NCI-H1417 treated with DMSO at 0.1 percent for 48 hours (cell line): ENCODE measurements at places on chromosomes 12 and 14.

DNA sequence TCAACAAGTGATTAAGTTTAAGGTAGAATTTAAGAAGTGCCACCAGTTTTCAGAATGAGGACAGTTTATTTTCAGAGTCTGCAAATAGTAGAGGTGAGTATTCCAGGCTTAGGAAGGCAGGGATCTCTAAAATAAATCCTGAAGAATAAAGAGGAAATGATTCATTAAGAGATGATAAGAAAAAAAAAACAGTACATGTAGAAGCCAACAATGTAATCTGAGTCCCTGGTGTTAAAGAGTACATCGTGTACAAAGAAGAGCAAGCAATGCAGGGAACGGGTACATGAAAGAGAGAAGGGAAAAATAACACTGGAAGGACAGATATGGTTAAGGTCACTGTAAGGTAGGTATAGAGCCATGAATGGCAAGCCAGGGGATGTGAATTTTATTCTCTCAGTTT, 95.2 kb upstream of the FOXG1 start:
- no peak for DNase-seq

DNA sequence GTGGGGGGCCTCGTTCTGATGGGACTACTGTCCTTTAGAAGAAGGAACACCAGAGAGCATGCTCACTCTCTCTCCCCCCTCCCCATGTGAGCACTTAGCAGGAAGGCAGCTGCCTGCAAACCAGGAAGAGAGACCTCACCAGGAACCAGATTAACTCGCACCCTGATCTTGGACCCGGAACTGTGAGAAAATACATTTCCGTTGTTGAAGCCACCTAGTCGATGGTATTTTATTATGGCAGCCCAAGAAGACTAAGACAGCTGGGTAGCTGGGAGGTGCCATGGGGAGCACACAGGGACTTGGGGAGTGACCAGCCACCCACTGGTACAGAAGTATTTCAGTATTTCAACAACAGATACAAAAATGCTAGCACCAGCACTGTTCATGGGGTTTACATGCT, 59.0 kb downstream of the VCPKMT start:
- no peak for DNase-seq

DNA sequence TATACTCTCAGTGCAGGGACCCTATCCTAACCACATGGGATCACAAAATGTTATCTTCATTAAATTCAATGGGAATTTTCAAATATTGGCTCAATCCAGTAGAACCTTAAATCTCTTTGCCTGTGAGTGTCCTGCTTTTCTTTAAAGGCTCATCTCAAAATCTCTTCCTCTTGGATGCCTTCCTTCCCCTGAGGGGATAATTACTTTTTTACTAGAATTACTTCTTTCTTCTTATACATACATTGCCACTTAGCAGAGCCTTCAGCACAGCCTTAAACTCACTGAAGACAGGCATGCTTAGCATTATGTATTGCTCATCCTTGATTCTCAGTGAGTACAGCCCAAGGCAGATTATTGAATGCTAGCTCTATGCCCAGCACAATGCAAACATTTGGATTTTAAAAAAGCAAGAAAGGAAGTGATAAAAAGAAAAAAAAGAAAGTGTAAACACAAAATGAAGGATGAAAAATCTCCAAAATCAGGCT, 1918.0 kb upstream of the FLRT2 start:
- DNase-seq, result no peak

GRCh38 chr12:47965581-47965980, 2.2 kb downstream of the TMEM106C start:
- DNase-seq, result no peak

- DNase-seq, result no peak
These were observed 37.5 kb upstream of the DDX11 start for GRCh38 chr12:31035967-31036665.

- no peak for DNase-seq
These were observed 104.6 kb downstream of the EGLN3 start for GRCh38 chr14:33846100-33846824.
